Activated naive CD8-positive, alpha-beta T cell treated with anti-CD3 and anti-CD28 coated beads for 36 hours (primary cell): ENCODE measurements at places on chromosomes 12 and 14. TPM values are rescaled to one million over a fixed set of nuclear protein-coding genes. Genes with fewer than 3 reads are reported as not detected.

The AMN gene
- total RNA-seq = 0.72 TPM

The CFAP251 gene
- total RNA-seq = 1.8 TPM

The SLC10A1 gene
- total RNA-seq = not detected

The HOXC12 gene
- not detected for total RNA-seq

The NPAS3 gene
- total RNA-seq = not detected

The RERG gene
- total RNA-seq = not detected

- no peak overlapping the region for H3K27ac ChIP-seq
- DNase-seq = no peak
- peaks cover 3% of the 10 kb centered on the region for H3K4me1 ChIP-seq
- peaks cover 10% of the 10 kb centered on the region for H3K36me3 ChIP-seq
- H3K4me3 ChIP-seq = no peak overlapping the region
Observed at GRCh38 chr12:121570467-121571283, 10.1 kb downstream of the KDM2B start.

DNA sequence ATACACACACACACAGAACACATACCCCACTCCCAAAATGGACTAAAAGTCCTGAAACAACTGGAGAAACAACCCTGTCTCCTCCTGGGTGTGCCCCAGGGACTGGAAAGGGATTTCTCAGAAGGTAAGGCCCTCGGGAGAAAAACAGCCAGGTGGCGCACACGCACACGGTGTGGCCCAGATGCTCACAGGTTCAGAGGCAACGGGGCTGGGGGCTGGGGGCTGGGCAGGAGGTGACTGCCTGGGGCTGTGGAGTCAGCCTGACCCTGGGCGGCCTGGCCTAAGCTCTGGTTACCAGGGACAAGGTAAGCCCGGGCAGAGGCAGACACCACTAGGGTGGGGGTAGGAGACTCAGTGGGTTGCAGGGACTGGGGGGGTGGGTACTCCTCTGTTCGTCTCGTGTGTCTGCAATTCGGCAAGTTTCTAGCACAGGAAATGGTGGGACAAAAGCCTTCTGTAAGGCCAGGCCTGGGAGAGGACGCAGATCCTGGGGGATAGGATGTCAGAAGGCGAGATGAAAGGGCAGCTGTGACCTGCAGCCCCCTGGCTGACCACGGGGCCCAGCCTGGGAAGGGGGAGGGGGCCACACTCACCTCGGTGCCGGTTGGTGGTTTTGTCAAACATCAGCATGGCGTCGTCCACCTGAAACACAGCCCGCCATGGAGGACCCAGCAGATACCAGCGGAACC lies 10.4 kb downstream of the MSI1 start:
- no peaks in the 10 kb centered on the region for H3K36me3 ChIP-seq
- DNase-seq = no peak
- no peaks in the 10 kb centered on the region for H3K4me1 ChIP-seq
- H3K27me3 ChIP-seq = peaks cover 67% of the 10 kb centered on the region
- H3K27ac ChIP-seq = no peak overlapping the region

DNA sequence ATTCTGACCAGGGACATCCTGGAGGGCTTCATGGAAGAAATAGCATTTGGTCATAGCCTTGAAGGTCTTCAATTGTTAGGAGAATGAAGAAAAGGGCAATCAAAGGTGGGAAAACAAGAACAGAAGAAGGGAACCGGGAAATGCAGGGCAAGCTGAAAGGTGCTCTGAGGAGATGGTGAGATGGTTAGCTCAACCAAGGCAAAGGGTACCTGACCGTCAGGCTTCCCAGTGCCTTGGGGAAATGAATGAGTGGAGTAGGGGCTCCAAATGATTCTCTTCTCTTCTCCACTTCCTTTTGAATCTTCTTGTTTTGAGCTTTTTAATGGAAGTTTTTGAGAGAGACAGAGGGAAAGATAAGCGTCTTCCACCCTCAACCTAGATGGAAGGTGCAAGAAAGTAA lies 155.6 kb upstream of the PWP1 start:
- no peak overlapping the region for H3K27ac ChIP-seq
- H3K36me3 ChIP-seq = peaks cover 13% of the 10 kb centered on the region
- no peaks in the 10 kb centered on the region for H3K27me3 ChIP-seq
- DNase-seq = no peak
- H3K4me3 ChIP-seq = no peak overlapping the region
- H3K4me1 ChIP-seq = peaks cover 13% of the 10 kb centered on the region

- peaks cover 50% of the 10 kb centered on the region for H3K27me3 ChIP-seq
- peaks cover 6% of the 10 kb centered on the region for H3K4me1 ChIP-seq
- no peaks in the 10 kb centered on the region for H3K36me3 ChIP-seq
Observed at GRCh38 chr12:13350946-13351345, 154.4 kb downstream of the EMP1 start.

DNA sequence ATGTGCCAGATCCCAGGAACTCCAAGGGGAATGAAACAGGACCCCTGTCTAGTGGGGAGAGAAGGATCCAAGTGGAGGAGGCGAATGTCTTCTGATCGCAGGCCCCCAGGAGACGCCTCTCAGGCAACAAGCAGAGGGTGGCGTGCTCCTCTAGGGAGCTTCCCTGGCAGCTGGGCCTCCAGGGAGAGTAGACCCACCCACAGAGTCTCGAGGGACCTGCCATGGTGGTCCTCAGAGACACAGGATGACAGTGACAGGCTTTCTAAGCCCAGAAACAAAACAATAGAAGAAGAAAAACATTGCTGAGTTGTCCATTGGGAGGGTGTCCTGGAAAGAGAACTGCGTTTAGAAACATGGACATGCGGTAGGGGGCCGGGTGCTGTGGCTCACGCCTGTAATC lies 140.6 kb upstream of the MAP1LC3B2 start:
- no peak for DNase-seq
- H3K27me3 ChIP-seq = no peaks in the 10 kb centered on the region
- H3K4me1 ChIP-seq = no peaks in the 10 kb centered on the region
- H3K27ac ChIP-seq = no peak overlapping the region

- peaks cover 1% of the 10 kb centered on the region for H3K36me3 ChIP-seq
- peaks cover 11% of the 10 kb centered on the region for H3K4me1 ChIP-seq
- H3K27me3 ChIP-seq = no peaks in the 10 kb centered on the region
- H3K27ac ChIP-seq = no peak overlapping the region
- no peak for DNase-seq
Observed at GRCh38 chr14:21313512-21313911, 33.6 kb downstream of the RPGRIP1 start.

DNA sequence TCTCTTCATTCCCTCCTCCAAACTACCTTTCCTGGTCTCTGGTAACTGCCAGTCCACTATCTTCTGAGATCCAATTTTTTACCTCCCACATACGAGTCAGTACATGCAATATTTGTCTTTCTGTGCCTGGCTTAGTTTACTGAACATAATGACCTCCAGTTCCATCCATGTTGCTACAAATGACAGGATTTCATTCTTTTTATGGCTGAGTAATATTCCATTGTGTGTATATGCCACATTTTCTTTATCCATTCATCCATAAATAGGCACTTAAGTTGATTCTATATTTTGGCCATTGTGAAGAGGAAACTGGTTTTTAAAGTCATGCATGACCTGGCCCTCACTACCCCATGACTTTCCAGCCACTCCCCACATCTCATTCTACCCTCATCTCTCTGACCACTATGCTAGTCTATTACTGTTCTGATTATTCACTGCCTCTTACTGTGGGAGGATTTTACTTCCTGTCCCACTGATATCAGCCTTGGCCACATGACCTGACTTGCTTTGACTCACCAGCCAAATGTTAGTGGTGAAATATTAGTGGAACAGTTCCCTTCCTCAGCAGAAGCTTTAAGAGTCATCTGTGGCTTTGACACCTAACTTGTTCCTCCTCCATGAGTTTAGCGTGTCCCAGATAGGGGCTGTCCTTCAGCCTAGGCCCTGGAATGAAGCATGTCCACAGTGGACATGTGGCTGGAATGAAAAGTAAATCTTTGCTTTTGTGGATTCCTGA lies 52.2 kb downstream of the GOLGA5 start:
- no peaks in the 10 kb centered on the region for H3K27me3 ChIP-seq
- H3K4me3 ChIP-seq = no peak overlapping the region
- peaks cover 6% of the 10 kb centered on the region for H3K36me3 ChIP-seq
- peak overlapping the region; percentile 42 for H3K27ac ChIP-seq
- DNase-seq = peak; percentile 41

DNA sequence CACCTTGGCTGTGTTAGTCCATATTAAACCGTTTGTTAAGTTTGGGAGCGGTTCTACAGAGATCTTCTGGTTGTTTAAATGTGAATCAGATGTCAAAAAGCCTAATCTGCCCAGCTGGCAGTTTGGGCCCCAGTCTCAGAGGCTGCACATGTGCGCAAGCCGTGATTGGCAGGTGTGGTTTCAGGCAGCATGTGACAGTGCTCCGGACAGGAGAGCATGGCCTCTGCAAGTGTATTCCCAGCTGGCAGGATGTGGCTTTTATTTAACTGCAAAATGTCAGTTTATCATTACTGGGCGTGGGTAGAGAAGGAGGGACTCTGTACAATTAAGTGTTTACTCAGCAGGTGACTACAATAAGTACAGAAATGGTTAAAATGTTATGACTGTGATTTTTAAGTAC lies 77.5 kb downstream of the PELI2 start:
- no peaks in the 10 kb centered on the region for H3K27me3 ChIP-seq
- peak overlapping the region; percentile 76 for H3K27ac ChIP-seq
- peak; percentile 23 for DNase-seq
- H3K4me3 ChIP-seq = peak overlapping the region; percentile 38
- H3K4me1 ChIP-seq = peaks cover 20% of the 10 kb centered on the region
- peaks cover 2% of the 10 kb centered on the region for H3K36me3 ChIP-seq

GRCh38 chr14:89240414-89240813 lies 176.6 kb downstream of the FOXN3 start:
- DNase-seq = no peak
- H3K4me1 ChIP-seq = peaks cover 52% of the 10 kb centered on the region

- H3K4me1 ChIP-seq = no peaks in the 10 kb centered on the region
- peaks cover 26% of the 10 kb centered on the region for H3K27me3 ChIP-seq
- DNase-seq = no peak
- no peaks in the 10 kb centered on the region for H3K36me3 ChIP-seq
- no peak overlapping the region for H3K27ac ChIP-seq
- H3K4me3 ChIP-seq = no peak overlapping the region
Observed at GRCh38 chr14:94450722-94451090, 1.9 kb downstream of the SERPINA11 start.

DNA sequence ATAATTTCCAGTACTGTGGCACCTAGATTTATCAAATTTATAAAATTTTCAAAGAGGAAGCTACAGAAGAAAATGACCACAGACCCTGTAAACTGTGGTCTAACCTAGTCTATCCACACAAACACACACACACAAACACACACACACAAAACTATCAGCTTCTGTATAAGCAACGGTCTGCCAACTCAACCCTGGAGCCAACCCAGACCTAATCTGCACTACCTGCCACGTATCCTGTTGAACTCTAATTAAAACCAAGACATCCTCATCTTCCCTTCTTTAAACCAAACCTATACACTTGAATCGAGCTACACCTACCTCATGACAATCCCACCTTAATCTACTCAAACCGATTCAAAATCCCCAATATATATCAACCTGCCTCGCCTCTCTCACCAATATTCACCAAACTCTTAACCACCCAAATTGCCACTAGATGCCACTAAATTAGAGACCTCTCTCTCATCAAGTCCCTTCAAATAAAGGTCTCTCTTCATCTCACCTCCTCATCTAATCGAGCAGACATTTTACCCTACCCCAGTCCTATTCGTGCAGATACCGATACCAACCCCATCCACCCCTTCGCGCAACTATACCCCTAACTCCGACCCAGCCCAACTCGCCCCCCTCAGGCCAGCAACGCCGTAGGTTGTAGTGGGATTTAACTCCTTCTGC lies 808 bp downstream of the ACIN1 start:
- peaks cover 35% of the 10 kb centered on the region for H3K36me3 ChIP-seq
- H3K27ac ChIP-seq = no peak overlapping the region

GRCh38 chr14:102554821-102555819 lies 37.3 kb upstream of the RCOR1 start:
- H3K4me1 ChIP-seq = no peaks in the 10 kb centered on the region
- H3K27ac ChIP-seq = peak overlapping the region; percentile 70
- peak; percentile 67 for DNase-seq

DNA sequence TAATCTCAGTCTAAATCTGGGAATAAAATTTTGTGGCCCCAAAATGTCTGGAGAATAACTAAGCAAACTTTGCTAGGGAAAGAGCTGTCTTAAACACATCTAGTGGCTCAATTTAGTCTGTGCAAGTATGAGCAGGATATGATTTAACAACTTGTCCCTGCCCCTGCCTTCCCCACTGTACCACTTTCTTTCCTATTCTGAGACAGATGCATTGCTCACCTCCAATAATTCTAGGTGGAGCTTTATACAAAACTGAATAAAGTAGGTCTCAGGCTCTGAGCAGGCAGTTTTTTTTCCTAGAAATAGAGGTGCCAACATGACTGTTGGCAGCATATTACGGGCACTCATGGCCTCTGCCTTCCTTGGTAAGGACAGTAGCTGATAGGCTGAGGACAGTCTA lies 412.1 kb downstream of the DAD1 start:
- peak overlapping the region; percentile 54 for H3K27ac ChIP-seq
- H3K4me3 ChIP-seq = peak overlapping the region; percentile 18
- DNase-seq = no peak
- no peaks in the 10 kb centered on the region for H3K27me3 ChIP-seq
- H3K4me1 ChIP-seq = no peaks in the 10 kb centered on the region

- H3K4me3 ChIP-seq = no peak overlapping the region
- H3K27me3 ChIP-seq = no peaks in the 10 kb centered on the region
- H3K36me3 ChIP-seq = peaks cover 49% of the 10 kb centered on the region
- peak overlapping the region; percentile 71 for H3K27ac ChIP-seq
Observed at GRCh38 chr12:123250471-123251383, 17.5 kb downstream of the MTRFR start.

GRCh38 chr14:59788176-59788575 lies 82.4 kb downstream of the RTN1 start:
- no peak for DNase-seq
- peaks cover 25% of the 10 kb centered on the region for H3K27me3 ChIP-seq
- no peaks in the 10 kb centered on the region for H3K36me3 ChIP-seq
- no peak overlapping the region for H3K4me3 ChIP-seq

DNA sequence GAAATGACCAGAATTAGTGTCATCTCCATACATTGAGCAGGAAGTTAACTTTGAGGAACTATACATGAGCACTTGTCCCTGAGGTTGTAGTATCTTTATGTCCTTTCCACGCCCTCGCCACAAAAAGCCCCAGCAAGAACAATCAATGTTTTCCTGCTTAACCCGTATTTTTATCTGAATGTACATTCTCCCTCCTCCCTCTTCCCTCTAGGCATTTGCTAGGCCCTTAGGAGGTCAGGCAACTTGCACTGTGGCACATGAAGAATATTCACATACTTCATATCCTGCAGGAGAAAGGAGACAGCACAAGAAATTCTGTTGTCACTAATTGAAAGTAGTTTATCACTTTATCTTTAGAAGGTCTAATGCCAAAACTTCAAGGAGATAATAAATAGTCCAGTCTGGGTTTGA lies 18.1 kb upstream of the DUSP6 start:
- no peaks in the 10 kb centered on the region for H3K27me3 ChIP-seq
- no peak for DNase-seq
- no peak overlapping the region for H3K27ac ChIP-seq
- peaks cover 10% of the 10 kb centered on the region for H3K4me1 ChIP-seq

- no peaks in the 10 kb centered on the region for H3K36me3 ChIP-seq
- H3K27ac ChIP-seq = no peak overlapping the region
- DNase-seq = no peak
- no peak overlapping the region for H3K4me3 ChIP-seq
Observed at GRCh38 chr12:80189241-80189640, 89.9 kb downstream of the OTOGL start.
